ENCODE measurements at places on chromosomes 3 and 15.
A peak's percentile ranks its signal among the peaks of the same experiment; 100 is the strongest.

GRCh38 chr3:180280555-180280954, 243.8 kb upstream of the PEX5L start:
- DNase-seq: no peak

- no peak for DNase-seq
Measured at GRCh38 chr15:91491101-91491950, 362.2 kb upstream of the SLCO3A1 start.

DNA sequence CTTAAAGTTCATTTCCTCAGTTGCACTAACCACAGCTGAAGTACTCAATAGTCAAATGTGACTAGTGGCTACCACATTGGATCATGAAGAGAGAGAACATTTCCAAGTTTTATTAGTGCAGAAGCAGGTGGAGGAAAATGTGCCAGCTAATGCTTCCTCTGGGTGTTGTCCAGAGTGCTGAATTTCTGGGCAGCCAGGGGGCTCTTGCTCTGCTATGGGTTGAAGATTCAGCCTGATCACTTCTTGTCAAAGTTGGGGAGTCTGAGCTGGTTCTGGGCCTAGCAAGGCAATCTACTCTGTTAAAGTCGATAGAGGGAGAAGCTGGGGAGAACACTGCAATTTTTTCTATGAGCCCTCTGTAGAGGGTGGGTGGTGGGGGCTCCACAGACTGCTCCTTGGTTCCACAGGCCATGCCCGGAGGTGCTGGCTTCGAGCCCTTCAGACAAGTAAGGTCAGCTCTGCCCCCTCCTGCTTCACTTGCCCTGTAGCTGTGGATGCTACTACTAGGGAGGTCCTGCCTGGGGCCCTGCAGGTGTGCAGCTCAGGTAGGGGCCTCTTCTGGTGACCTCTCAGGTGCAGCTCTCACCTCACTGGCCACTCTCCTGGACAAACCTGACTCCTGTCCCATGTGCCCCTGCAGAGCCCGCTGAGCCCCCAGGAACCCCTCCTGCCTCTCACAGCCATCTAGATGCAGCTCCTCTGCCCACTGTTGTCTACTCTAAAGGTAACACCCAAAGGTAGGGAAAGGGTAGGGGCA, 8.2 kb downstream of the ALG3 start:
- DNase-seq: no peak

GRCh38 chr3:113947372-113948014, at the start of gene ZDHHC23:
TSS of gene ZDHHC23 (plus strand) at chr3:113948013. CDS start at chr3:113948803, 790 bp downstream.
- peak; percentile 33 for DNase-seq

GRCh38 chr15:68314563-68314962, 37.0 kb downstream of the FEM1B start:
- no peak for DNase-seq

DNA sequence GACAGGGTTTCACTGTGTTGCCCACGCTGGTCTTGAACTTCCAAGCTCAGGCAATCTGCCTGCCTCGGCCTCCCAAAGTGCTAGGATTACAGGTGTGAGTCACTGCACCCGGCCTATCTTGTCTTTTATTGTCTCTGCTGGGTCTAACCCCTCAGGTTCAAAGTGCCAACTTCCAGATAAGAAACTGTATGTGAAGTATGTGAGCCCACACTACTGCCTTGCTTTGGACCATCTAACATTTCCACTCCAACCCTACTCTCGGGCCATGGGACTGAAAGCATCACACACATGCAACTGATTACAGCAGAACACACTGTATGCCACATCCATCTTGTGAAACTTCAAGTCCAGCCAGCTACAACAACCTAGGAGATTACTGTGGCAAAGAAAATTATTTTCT, 256.1 kb upstream of the VEPH1 start:
- no peak for DNase-seq

DNA sequence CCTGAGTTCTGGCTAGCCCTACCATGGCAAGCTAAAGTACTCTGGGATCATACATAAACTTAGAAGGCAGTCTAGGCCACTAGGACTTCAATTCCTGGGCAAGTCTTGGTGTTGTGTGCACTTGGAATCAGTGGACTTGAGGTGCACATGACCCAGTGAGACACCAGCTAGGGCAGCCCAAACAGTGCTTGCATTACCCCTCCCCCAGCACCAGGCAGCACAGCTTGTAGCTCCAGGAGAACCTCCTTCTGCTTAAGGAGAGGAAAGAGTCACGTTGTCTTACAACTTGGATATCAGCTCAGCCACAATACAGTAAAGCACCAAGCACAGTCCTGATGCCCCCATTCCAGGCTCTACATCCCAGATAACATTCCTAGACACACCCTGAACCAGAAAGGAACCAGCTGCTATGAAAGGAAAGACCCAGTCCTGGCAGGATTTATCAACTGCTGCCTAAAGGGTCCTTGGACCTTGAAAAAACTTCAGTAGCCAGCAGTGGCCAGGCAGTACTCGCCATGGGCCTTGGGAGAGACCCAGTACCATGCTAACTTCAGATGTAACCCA, 57.2 kb downstream of the MYO9A start:
- no peak for DNase-seq

GRCh38 chr15:33243869-33244268, 49.4 kb upstream of the FMN1 start:
- DNase-seq: no peak

- DNase-seq: no peak
Measured at GRCh38 chr15:50265620-50266019, at the start of gene HDC. TSS of gene HDC (minus strand) at chr15:50265726. CDS start at chr15:50265623, 103 bp downstream.

DNA sequence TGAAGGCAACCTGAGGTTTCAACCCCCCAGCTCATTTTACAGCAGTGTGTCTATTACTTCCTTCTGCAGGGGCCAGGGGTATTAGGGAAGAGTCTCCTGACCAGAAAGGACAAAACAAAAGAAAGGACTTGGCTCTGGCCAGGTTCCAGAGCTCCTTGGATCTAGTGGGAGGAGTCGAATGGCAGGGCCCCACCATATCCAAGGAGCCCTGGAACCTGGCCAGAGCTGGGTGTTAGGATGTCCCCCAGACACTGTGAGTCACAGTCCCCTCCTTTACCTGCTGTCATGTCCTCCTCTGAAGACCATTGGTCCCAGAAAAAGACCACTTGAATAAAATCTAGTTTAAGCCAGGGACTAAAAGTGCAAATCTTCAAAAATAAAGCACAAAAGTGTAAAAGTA, 113.2 kb downstream of the EEFSEC start:
- no peak for DNase-seq

DNA sequence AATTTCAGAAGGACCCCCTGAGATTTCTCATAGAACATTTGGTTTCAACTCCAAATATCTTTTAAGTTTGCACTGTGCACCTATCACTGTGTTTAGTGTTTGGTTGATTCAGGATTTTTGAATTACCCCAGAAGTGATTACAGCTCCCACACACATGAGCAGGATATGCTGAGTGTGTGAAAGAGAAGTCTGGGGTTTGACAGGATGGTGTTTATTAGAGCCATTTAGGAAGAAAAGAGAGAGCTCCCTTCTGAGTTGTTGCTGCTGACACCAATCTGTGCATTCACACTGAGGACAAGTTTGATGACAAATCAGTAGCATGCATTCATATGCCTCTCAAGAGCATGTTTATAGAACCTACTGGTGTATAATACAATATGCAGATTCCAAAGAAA, 118.1 kb downstream of the RPL22L1 start:
- no peak for DNase-seq

GRCh38 chr3:177598097-177598833, 401.0 kb upstream of the TBL1XR1 start:
- no peak for DNase-seq

- DNase-seq: no peak
Measured at GRCh38 chr3:143060906-143061305, 58.7 kb upstream of the CHST2 start.

DNA sequence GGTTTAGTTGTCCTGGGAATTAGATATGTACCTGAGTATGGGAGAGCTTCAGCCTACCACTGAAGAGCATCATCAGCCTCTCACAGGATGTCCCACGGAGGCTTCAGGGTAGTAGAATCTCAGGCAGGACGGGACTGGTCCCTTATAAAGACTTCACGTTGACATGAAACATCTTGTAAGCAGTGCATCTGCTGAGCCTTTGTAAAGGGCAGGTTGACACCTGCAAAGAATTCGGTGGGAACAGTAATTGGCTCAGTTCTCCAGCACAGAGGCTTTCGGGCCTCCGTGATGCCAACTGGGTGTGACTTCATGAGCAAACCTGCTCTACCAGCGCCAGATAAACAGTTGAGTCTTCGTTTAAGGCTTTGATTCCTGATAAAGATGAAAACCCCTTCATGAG, 26.9 kb upstream of the AVEN start:
- DNase-seq: no peak

DNA sequence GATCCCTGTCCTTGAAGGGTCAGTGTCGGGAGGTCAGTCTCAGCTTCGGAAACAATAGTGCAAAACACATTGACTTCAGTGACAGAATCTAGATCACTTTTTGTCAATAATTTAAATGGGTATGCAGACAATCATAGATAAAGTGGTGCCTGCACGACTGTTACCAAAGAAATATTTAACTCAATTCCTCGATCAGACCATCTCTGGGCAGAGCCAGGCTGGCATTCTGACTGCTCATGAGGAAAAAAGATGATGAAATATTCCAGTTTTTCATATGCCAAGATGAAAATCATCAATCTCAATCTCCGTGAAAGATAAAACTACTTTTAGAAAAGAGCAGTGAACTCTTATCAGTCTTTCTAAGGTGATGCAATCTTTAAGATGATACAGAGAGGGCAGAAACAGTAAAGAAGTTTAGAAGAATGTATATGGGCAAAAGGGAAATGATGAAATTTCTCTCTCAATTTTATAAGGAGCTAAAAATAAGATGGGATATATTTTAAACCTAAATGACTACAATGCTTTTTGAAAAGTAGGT, 169.9 kb downstream of the WDR72 start:
- no peak for DNase-seq

- DNase-seq: no peak
Measured at GRCh38 chr15:22786868-22787698, 639 bp downstream of the NIPA1 start.

DNA sequence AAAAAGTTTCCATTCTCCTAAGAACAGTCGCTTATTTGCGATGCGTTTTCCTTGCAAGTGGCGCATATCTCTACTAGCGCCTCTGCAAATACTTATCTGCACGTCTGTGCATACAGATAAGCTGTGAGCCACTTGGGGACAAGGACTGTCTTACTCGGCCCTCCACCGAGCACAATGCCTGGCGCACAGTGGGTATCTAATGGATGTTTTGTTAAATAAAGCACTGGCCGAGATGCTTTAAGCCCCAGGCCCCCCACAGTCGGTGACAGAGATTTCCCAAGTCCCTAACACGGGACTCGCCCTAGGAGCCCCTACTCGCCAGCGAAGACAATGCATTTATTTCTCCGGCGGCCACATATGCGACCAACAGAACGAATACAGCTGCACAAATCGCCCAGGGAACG, 503 bp downstream of the HLTF start:
- DNase-seq: no peak

- no peak for DNase-seq
Measured at GRCh38 chr3:139317660-139318430, 26.0 kb upstream of the MRPS22 start.

DNA sequence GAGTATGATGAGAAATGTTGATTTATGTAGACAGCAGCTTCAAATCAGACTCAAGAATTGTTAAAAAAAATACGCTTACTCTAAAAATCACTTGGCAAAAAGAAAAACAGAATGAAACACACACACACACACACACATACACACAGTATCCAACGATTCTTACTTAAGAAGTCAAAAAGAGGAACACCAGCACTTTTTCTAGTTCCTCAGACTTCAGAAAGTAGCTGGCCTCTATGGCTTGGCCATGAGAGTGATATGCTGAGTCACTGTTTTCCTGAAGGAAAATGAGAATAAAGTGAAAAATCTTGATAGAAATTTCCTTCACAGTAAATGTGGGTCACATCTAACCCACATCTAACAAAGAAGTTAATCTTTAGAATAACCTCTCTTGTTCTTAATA, 22.1 kb downstream of the CNTN3 start:
- DNase-seq: no peak

DNA sequence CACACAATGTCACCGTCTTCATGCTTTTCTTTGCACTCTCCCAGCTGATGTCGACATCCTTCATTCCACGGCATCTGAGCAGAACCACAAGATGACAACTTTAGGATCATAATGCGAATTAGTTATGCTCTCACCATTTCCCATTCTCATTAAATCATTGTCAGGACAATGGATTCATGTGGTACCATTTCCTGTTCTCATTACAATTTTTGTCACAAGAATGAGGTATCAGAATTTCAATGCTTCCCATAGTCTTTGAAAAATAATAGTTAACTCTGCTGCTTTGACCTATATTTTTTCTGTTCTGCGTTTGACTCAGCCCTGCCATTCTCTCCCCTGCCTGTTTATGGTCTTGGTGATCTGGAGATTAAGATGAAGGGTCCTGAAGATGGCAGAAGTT, 175.7 kb upstream of the MDFIC2 start:
- no peak for DNase-seq

- DNase-seq: no peak
Measured at GRCh38 chr3:154139996-154140436, 18.8 kb downstream of the ARHGEF26 start.

DNA sequence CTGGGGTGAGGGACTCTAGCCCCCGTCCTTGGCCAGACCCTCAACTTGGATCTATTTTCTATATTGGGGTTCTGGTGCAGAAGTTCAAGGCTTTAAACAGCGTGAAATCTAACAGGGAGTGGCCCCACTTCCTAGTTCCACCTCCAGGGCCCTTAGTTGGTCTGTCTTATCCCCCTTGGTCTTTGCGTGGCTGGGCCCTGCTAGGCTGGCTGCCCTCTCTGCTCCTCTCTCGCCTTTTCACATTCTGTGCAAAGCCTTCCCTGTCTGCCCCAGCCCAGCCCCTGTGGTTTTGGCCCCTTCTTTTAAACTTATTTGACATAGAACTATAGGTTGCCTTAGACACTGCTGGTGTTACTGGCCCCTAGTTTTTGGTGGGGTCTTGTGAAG, 5.6 kb downstream of the PPCDC start:
- no peak for DNase-seq

- no peak for DNase-seq
Measured at GRCh38 chr3:151796105-151796680, 17.7 kb upstream of the AADAC start.

DNA sequence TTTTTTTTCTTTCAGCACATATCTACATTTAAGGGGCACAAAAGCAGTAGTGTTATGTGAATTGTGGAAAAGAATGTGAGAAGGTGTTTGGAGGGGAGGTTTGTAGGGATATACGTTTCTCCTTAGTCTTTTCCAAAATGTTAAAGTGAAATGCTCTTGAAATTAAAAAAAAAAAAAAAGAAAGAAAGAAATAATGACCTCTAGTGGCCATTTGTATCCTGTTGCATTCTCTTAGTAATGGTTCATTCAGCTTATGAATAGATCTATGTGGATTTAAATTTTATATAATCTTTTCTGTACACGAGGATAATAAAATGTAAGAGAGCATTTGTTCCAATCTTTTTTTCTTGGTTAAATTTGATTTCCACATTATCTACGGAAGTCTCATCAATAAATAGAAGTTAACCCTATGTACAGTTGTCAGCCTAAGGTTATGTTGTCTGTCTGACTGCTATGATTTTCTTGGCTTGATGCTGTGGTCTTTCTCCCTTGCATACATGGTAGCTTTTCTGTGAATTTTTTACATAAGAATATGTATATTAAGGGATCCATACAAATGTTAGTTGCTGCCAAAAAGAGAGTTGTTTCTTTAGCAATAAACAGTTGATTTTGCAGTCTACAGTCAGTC, 1.7 kb downstream of the P2RY13 start:
- no peak for DNase-seq

Measured in activated naive CD4-positive, alpha-beta T cell (primary cell).